Smooth muscle cell of the coronary artery (primary cell): ENCODE measurements at places on chromosomes 16 and 17. TPM values are rescaled to one million over a fixed set of nuclear protein-coding genes. Genes with fewer than 3 reads are reported as not detected.

Gene BRIP1
- total RNA-seq = 1.1 and 3.5 TPM in 2 replicates

Gene ZACN
- not detected in 2 replicates for total RNA-seq

Gene TBC1D28
- not detected in 2 replicates for total RNA-seq

Gene TMEM219
- 47.5 and 77.3 TPM in 2 replicates for total RNA-seq

Gene NACA2
- total RNA-seq = not detected in 2 replicates

Gene EME1
- 0.59 and 2.6 TPM in 2 replicates for total RNA-seq
